ENCODE measurements at places on chromosomes 6 and 20. TPM values are rescaled to one million over a fixed set of nuclear protein-coding genes. Genes with fewer than 3 reads are reported as not detected.

The CDSN gene
- total RNA-seq, result not detected

The PRRT1 gene
- total RNA-seq, result 44.1 TPM

The DEF6 gene
- total RNA-seq, result 2.3 TPM

DNA sequence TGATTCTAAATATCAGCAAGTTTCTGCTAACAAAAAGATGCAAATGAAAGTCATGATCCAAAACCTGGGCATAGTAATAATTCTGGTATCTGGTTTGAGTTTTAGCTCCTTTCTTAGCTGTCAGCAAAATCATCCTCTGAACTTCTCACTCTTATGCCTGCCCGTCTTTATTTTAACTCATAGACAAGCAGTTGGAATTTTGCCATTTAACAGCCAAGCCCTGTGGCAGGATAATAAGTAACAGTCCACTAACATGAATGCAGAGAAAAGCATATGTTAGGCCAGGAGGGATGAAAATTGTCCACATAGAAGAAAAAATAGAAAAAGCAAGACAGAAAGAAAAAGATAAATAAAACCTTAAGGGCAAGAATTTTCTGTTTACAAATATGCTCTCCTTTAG lies 170.0 kb upstream of the LAMA2 start:
- H3K27ac ChIP-seq, result no peak overlapping the region
- no peak for DNase-seq
- no peak overlapping the region for H3K4me3 ChIP-seq
- H3K27me3 ChIP-seq, result no peaks in the 10 kb centered on the region

GRCh38 chr6:40326714-40327421 lies 260.3 kb downstream of the LRFN2 start:
- no peak overlapping the region for H3K4me3 ChIP-seq
- no peak for DNase-seq
- no peaks in the 10 kb centered on the region for H3K4me1 ChIP-seq

The TCP11 gene
- 0.50 TPM for total RNA-seq

DNA sequence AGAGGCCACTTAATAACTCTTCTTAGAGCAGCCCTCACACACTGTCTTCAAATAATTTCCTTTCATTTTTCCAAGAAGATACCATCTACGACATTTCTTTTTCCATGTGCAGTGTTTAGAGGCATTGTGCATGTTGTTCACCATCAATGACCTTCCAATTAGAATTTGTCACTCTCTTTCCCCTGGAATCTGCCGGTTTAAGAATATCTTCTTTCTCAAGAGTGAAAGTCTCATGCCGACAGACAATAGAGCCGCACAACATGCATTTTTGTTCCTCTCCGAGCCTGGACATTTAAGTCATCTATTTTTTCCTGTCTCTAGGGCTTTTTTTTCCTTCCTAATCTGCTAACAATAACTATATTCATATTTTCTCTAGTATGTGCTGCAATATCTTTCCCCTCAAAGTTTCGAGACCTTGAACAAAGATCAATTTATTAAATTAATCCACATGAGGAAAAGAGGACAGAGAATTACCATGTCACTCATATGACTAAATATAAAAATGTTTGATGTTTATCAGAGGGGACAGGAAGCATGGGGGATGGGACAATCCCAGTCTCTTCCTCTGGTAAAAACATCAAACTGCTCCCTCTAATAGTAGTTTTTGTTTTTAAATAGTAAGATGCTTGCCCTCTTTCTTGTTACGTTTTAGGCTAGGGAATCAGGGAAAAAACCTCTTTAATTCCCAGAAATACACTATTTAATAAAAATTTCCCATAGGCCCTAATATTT lies 893.4 kb downstream of the C6orf118 start:
- no peak overlapping the region for H3K27ac ChIP-seq
- no peak for DNase-seq
- no peak overlapping the region for H3K4me3 ChIP-seq

GRCh38 chr6:43736211-43736786 lies 33.7 kb upstream of the VEGFA start:
- no peaks in the 10 kb centered on the region for H3K4me1 ChIP-seq
- H3K27ac ChIP-seq, result no peak overlapping the region
- DNase-seq, result no peak
- no peaks in the 10 kb centered on the region for H3K27me3 ChIP-seq

The FAM184A gene
- total RNA-seq, result 6.5 TPM

DNA sequence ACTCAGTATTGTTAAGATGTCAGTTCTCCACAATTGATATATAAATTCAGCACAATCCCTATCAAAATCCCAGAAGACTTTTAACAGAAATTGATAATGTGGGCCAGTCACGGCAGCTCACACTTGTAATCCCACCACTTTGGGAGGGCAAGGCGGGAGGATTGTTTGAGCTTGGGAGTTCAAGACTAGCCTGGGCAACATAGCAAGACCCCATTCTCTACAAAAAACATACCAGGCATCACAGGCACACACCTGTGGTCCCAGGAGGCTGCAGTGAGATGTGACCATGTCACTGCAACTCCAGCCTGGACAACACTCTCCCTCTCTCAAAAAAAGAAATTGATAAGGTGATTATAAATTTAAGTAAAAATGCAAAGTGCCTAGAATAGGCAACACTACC lies 90.9 kb downstream of the PDSS2 start:
- H3K4me1 ChIP-seq, result no peaks in the 10 kb centered on the region
- H3K27ac ChIP-seq, result no peak overlapping the region

The CCNC gene
- total RNA-seq, result 42.4 TPM

Measured in ovary (tissue), 10 donors.